ENCODE measurements at places on chromosomes 6 and 20.

DNA sequence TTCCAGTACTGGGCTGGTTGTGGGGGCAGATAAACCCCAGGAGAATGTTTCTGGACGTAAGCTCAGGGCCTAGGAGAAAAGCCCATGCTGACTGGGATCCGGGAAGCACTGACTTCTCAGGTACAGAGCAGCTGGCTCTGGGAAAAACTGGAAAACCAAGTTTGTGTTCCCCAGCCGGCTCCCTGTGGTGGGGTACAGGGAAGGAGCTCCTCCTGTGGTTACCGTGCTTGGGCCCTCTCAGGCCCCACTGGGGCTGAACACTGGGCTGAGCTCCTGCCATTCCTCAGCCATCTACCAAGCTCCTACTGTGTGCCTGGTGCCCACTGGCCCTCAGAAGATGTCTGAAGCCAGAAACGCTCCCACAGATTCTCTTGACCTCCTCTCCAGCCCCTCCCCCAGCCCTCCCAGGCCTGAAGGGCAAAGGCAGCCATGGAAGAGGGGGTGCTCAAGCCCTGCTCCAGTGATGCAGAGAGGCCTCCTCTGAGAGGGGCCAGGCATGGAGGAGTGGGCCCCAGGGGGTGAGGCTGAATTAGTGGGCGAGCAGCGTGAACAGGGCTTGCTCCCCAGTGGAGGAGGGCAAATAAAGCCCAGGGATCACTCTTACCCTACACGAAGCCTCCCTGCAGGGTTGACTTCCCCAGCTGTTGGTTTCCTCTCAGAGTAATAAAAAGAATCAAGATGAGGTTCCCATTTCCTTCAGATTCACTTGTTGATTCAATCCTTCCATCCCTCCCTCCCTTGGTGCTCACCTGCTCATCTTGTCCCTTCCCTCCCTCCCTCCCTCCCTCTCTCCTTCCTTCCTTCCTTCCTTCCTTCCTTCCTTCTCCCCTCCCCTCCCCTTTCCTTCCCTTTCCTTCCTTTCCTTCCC is 100.0 kb downstream of the VEGFA start:
- DNase-seq: no peak

- no peak for DNase-seq
Measured at GRCh38 chr6:22141241-22141745, 155.5 kb downstream of the PRL start.

DNA sequence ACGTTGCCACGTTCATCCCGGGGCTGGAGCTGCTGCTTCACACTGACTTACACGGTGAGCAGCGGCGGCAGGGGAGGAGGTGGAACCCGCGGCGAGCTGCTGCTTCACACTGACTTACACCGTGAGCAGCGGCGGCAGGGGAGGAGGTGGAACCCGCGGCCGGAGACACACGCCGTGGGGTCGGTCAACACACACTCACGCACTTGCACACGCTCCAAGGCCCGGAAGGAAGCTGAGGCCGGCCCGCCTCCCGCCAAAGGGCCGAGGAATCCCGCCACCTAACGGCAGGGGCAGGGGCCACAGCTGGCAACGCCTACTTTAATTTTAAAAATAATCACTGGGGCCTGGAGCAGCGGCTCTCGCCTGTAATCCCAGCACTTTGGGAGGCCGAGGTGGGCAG is 94.4 kb upstream of the FOXC1 start:
- no peak for DNase-seq

- DNase-seq: no peak
Measured at GRCh38 chr6:43172104-43173007, 1.3 kb downstream of the SRF start.

DNA sequence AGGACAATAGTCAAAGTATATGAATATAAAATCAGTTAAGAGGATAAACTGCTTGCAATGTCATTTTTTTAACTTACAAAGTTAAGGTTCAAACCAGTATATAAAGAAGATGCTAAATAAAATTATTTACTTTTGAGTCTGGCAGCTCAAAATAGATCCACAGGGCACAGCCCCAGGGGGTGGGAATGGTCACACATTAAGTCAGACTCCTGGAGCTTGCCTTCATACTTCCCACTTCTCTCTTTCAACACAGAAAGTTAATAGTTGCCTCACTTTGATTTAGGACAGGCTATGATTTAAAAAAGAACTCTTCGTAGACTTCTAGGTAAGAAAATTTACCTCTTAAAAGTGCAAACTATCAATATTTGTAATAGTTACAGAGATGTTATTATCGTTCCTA is 158.3 kb upstream of the RUNX2 start:
- DNase-seq: no peak

DNA sequence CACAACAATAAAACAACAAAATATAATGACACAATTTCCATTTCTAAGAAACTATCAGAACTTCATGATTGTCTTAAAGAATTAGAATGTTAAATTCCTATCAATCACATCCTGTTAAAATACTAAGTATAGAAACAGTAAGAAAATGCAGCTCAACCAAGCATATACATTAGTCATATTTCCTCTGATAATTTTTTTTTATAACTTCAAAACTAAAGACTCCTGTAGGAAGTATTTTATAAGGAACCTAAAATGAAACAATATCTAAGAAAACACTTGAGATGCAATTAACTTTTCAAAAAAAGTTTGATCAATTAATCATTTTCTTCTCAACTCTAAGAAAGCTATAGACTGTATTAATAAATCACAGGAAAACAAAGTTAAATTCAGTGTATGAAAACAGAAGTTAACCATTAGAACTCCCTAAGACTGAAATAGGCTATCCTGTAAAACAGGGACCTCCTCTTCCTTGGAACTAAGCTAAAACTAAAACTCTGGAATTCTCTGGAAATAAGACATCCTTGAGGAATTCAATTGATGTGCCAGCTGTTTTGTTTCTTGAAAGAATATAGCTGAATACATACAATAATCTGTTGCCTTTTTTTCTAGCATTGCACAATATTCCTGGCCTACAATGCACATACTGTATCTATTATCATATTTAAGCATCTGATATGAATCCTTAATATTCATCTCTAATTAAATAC is 19.8 kb downstream of the FKBP5 start:
- DNase-seq: no peak

DNA sequence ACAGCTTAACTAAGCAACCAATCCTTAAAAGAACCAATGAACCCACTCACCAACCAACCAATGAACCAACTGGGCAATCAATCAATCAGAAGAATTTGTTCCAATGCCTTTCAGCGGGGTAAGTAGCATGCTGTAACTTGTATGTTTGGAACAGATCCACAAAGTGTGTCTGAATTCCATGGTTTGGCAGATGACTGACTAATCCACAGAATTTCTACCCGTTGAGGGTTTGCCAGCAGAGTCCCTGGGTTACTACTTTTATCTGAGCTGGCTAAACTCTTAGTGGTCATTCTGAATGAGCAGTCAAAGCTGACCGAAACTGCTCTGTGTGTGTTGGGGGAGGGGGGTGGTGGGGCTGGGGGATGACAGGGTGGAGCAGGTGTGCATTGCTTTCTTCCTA is 125.0 kb upstream of the JAG1 start:
- DNase-seq: peak; percentile 73

DNA sequence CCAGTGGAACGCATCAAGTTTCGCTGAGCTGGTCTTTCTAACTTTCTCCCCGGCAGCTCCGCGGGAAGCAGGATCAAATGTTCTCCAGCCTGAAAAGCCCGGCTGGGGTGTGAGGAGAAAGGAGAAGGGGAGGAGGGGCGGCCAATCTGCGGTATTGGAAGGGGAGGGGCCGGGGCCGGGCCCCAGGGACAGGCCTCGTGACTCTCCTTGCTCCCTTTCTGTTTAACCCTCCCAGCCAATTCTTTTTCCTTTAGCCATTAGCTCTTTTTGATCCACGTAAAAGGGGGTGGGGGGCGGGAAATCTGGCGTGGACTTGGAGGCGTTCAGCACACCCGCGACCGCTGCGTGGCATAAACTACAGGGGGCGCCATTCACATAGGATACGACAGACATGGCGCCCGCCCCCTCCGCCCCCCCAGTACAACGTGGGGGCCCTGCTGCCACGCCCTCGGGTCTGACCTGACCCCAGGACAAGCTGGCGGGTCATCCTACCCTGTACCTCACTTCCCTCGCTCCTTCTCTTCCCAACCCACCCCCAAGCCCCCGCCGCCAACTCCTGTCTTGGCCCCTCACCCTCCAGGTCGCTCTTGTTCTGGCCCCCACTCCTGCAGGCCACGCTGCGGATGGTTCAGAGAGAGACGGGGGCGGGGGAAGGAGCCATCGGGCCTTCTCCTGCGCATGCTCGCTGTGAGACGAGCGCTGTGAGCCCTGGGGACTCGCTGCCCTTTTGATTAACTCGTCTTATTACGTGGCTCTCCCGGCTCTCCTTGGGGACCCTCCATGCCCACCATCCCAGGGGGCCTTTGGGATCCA is 7.8 kb upstream of the MDGA1 start:
- DNase-seq: no peak

GRCh38 chr6:167163476-167164011 is 5.8 kb upstream of the GPR31 start:
- no peak for DNase-seq

DNA sequence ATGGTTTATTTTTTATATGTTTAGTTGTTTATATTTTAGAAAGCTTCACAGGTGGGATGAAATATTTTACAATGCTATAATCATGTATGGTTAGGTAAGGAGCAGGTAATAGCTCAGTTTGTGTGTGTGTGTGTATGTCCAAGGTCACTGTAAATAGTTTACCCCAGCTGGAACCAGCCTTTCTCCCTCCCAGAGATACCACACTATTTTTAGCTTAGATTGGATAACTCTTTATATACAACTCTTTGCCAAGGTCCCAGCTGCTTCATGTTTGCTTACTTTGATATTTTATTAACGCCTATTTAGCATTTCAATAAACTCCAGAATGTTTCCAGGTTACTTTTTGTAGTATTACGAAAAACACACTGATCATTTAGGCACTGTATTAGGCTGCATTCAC is 1.8 kb upstream of the PEX7 start:
- DNase-seq: no peak

GRCh38 chr6:151629791-151630190 is 136.0 kb downstream of the CCDC170 start:
- peak; percentile 20 for DNase-seq

DNA sequence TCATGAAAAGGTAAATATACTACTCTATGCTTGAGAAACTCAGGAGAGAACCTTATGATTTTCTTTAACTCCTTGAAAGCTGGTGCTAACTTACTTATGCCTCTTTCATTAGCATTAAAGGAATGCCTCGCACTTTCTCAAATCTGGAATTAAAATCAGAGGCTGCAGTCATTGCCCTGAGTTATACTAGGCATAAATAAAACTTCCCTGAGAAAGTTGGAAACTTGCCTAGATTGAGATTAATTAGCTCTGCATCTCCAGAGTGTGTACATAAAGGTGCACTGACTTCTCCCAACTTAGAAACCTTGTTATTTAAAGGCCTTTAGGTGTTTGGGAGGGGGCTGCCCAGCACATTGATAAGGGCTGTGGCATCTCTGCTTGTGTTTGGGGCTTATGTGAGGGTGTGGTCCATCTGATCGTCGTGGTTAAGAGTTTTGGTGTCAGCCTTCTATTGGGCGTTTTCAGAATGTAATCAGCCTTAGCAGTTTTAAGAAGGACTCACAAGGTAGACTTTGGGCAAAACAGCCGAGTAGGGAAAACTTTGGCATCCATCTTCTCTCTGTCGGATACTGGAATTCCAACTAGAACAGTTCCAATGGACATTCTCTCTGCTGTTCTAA is 32.1 kb upstream of the CCN6 start:
- DNase-seq: no peak

DNA sequence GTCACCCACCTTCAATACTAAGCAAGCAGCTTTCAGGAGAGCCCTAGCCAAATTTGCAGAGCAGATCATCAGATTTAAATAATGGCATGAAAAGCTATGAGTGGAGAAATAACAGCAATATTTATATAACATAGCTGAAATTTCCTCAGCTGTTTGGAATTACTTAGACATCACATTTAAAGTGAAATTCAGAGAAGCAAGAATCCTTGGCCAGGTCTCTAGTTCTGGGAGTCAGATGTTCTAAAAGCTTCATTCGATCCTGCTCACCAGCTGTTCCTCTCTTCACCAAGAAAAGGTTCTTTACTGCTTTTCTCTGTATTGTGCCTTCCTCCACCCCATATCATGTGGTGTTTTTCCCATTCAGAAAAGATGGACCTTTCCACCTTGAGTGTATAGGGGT is 152.3 kb upstream of the JAG1 start:
- DNase-seq: no peak

DNA sequence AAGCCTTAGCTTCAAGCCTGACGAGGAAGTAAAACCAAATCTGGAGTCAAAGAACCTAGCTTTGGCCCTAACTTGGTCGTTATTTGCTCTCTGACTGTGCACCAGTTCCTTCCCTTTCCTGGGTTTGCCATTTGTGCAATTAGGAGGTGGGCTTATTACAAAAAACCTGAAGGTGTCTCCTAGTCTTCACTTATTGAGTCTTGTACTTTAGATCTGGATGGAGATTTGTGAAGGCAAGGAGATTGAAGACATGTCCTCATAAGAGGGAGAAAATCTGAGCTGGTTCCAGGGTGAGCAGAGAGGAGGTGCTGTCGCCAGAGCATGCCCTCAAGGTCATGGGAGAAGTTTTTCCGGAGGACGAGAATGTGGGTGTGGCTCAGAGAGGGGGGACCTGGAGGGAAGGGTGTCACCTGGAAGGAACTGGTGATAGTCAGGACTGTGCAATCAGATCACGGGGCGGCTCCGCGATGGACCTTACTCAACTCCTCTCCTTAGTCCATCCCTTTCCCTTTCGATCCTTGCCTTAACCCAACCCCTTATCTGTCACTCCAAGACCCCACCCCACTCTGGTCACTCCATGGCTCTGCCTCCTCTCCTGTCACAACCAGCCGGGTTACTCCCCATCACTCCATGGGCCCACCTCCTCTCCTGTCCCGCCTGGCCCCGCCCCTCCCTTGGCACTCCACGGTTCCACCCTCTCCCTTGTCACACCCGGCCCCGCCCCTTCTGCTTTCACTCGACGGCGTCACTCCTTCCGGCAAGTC is 588 bp upstream of the ACSS2 start:
- peak; percentile 92 for DNase-seq

DNA sequence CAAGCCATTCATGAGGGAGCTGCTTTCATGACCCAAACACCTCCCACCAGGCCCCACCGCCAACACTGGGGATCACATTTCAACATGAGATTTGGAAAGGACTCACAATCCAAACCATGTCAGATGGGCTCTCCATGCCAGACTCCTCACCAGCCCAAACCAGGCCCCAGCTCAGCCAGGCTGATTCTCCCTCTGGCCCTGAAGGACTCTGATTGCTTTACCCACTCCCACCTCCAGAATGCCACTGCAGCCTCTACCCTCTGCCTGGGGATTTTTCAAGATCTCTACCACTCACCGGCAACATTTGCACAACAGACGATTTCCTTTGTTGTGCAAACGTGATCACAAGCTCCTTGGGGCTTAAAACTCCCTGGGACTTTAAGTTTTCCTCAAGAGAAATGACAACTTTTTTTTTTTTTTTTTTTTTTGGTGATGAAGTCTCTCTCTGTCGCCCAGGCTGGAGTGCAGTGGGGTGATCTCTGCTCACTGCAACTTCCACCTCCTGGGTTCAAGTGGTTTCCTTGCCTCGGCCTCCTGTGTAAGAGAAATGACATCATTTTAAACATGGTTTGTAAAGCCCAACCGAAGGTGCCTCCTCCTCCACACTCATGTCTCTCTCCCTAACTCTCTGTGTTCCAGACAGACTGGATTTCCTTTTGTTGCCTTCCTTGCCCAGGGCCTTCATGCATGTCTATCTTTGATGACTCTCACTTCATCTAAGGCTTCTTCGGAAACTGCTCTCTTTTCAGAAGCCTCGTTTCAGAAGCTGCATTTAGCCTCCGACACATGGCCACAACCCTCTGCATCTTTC is 147.0 kb downstream of the CDH26 start:
- DNase-seq: no peak
